ENCODE measurements at places on chromosomes 1 and 21. TPM values are rescaled to one million over a fixed set of nuclear protein-coding genes. Genes with fewer than 3 reads are reported as not detected.

DNA sequence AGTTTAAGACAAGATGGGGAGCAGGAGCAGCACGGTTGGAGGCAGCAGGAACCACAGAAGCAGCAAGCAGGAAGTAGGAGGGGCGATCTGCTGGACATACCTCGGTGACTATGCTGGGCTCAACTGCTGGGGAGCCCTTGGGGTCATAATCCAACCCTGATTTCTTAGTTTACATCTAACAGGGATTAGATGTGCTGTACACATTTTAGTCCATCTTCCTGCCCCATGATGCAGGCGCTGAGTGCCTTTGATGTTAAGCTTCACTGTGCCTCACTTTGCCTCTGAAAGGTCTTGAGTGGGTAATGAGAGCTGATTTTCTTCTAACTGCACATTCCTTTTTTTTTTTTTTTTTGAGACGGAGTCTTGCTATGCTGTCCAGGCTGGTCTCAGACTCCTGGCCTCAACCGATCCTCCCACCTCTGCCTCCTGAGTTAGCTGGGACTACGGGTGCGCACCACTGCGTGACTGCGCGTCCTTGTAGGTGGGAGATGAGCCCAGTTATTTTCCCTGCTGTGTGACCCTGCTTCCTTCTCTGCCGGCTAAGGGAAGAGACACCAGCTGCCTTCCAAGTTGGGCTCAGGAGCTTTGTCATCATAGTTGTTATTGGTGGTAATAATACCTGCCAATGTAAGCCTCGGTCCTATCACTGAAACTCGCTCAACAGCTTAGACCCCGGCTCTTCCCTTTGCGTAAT is 1.1 kb upstream of the RCAN3 start:
- DNase-seq: peak; percentile 49
- peak overlapping the region; percentile 99 for H3K27ac ChIP-seq
- H3K4me1 ChIP-seq: peaks cover 60% of the 10 kb centered on the region
- H3K36me3 ChIP-seq: no peaks in the 10 kb centered on the region

DNA sequence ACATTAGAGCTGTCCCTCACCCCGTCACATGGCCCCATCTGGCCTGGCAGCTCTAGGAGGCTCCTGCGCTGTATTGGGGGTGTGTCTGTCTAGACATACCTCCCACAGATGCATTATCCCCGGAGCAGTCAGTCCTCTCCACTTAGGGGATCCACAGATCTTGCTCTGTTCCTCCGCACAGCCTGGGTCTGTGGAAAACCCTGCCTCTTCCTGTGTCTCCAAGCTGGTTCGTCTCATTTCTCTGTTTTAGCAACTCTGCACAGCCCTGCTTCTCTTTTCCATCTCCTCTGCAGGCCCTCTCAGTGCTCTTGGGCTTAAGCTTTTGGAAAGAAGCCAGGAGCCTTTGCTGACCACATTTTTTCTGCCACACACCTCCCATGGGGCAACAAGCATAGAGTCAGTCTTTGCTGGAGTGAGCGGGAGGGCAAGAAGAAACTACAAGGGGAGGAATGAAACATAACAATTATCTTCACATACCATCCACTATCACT is 241.5 kb downstream of the FOXD2 start:
- H3K4me3 ChIP-seq: no peak overlapping the region
- H3K36me3 ChIP-seq: no peaks in the 10 kb centered on the region
- no peak overlapping the region for H3K27ac ChIP-seq
- peaks cover 2% of the 10 kb centered on the region for H3K27me3 ChIP-seq
- H3K4me1 ChIP-seq: peaks cover 2% of the 10 kb centered on the region
- DNase-seq: no peak

DNA sequence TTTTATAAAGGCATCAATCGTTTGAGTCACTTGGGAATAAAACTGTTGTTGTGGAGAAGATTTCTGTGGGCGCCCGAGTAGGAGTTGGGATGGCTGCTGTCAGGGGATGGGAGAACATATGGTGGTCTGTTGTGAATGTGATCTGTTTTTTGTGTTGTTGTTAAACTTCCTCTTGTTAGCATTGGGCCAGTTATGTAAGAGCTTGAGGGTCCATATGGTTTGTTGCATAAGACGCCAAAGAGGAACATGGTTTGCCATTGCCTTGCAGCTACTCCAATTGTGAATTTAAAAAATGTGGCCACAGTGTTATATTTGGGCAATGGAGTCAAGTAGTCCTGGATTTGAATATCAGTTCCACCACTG is 136.1 kb upstream of the JUN start:
- peaks cover 13% of the 10 kb centered on the region for H3K4me1 ChIP-seq
- peaks cover 5% of the 10 kb centered on the region for H3K36me3 ChIP-seq
- no peak for DNase-seq
- H3K27ac ChIP-seq: no peak overlapping the region
- peaks cover 10% of the 10 kb centered on the region for H3K27me3 ChIP-seq

GRCh38 chr21:42809171-42809570 is 70.2 kb downstream of the WDR4 start:
- H3K27ac ChIP-seq: no peak overlapping the region
- peaks cover 21% of the 10 kb centered on the region for H3K27me3 ChIP-seq
- H3K4me1 ChIP-seq: no peaks in the 10 kb centered on the region
- H3K36me3 ChIP-seq: no peaks in the 10 kb centered on the region

- no peaks in the 10 kb centered on the region for H3K27me3 ChIP-seq
- no peaks in the 10 kb centered on the region for H3K36me3 ChIP-seq
- no peak overlapping the region for H3K4me3 ChIP-seq
- no peak overlapping the region for H3K27ac ChIP-seq
- DNase-seq: no peak
Measured at GRCh38 chr1:240005997-240006650, 85.6 kb upstream of the FMN2 start.

DNA sequence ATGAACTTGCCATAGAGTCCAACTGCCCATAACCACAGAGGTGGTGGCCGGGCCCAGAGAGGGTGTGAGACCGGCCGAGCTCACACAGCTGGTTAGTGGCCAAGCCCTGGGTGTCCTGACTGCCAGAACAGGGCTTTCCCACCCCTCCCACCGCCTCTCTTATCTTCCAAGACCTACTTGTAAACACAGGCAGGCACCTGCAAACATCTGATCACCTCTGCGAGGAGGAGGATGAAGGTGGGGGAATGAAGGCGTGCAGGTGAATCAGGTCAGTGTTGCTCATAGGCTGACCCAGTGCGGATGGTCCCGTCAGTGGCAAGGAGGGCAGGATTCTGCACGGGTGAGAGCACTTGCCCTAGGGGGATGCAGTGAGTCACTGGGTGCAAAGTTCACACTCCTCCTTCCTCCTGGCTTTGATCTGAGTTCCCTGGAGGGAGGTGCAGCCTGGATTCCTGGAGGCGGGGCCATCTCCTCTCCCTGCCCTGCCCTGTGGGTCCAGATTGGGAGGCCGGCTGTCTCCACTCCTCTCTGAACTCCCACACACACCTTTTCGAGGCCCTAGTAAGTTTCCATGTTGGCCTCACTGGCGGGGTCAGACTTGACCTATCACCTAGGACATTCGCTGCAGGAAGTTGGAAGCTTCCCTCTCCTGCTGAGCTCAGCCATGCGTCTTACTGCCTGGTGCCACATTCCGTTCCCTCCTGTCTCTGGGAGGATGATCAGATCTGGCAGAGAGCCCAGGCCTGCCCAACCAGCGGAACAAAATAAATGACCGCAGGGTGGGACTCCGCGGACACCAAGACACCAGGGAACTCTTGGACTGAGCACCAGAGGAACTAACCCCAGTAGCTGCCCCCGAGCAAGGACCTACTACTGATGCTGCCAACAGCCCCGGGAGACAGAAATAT is 7.3 kb downstream of the UQCRHL start:
- peaks cover 7% of the 10 kb centered on the region for H3K4me1 ChIP-seq
- peaks cover 5% of the 10 kb centered on the region for H3K27me3 ChIP-seq
- no peaks in the 10 kb centered on the region for H3K36me3 ChIP-seq
- no peak for DNase-seq

The C1orf74 gene
- 3.0 TPM for total RNA-seq

DNA sequence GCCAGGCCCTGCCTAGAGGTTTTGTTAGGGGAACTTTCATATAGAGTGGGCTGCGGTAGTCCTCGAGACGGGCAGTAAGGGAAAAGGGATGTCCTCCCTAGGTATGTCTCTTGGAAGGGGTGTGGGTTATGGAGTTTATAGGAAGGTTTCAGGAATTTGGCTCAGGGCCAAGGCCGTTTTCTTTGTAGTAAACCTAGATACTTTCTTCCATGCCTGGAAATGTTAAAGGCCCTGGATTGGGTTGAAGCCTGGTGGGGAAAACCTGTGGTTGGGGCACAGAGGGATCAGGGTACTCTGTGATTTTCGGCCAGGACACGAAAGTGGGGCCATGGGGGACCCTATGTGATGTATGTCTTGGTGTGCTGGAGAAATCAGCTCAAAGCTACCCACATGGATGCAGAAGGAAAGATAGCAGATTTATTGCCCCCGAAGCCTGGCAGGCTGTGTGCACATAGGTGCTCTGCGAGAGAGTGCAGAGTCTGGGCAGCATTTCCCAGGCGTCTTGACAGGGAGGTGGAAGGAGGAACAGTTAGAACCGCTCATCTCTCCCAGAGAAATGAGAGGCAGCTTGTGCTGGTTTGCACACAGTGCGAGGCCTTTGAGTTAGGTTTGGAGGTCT is 1.7 kb downstream of the SNAP47 start:
- H3K4me3 ChIP-seq: peak overlapping the region; percentile 96
- peak overlapping the region; percentile 49 for H3K27ac ChIP-seq
- H3K27me3 ChIP-seq: no peaks in the 10 kb centered on the region
- DNase-seq: no peak
- peaks cover 22% of the 10 kb centered on the region for H3K36me3 ChIP-seq

All from activated T-helper 2 cell treated with anti-CD3 and anti-CD28 coated beads, Interferon-gamma antibody, Interleukin-2, Interleukin-4, amounts not matched to agents 10 μg/mL and 5 μg/mL and 100 μg/mL, durations not matched to agents 14 hours and 24 hours and 36 hours (primary cell).